A549 treated with DMSO at 1 μM for 4 hours (cell line): ENCODE measurements at places on chromosomes 2 and 18. TPM values are rescaled to one million over a fixed set of nuclear protein-coding genes. Genes with fewer than 3 reads are reported as not detected.

RESP18 gene
- total RNA-seq, result not detected in 5 replicates

RAPGEF4 gene
- 0.16 to 0.35 TPM (median 0.21 TPM) in 5 replicates for total RNA-seq

KCNF1 gene
- 28.3 to 46.3 TPM (median 36.5 TPM) in 5 replicates for total RNA-seq

ARL4C gene
- 88.6 to 111 TPM (median 98.1 TPM) in 5 replicates for total RNA-seq

COLEC12 gene
- 0.03 to 0.06 TPM (median 0.05 TPM) in 4 of 5 replicates, not detected in the other for total RNA-seq

KLHL14 gene
- not detected in 5 replicates for total RNA-seq

WDR54 gene
- total RNA-seq, result 77.2 to 88.4 TPM (median 80.7 TPM) in 5 replicates

ZEB2 gene
- total RNA-seq, result 3.9 to 6.2 TPM (median 5.2 TPM) in 5 replicates

SCYGR4 gene
- not detected in 5 replicates for total RNA-seq

COBLL1 gene
- 3.1 to 5.1 TPM (median 4.1 TPM) in 5 replicates for total RNA-seq

DAPL1 gene
- not detected in 5 replicates for total RNA-seq

G6PC2 gene
- total RNA-seq, result not detected in 5 replicates

NOSTRIN gene
- total RNA-seq, result 1.4 to 2.2 TPM (median 1.9 TPM) in 5 replicates

CCL20 gene
- 2.3 to 7.2 TPM (median 3.2 TPM) in 5 replicates for total RNA-seq

SLC38A11 gene
- total RNA-seq, result not detected in 5 replicates

DHRS9 gene
- 2.4 to 3.9 TPM (median 3.1 TPM) in 5 replicates for total RNA-seq

CDH2 gene
- total RNA-seq, result 33.3 to 52.2 TPM (median 44.8 TPM) in 5 replicates

RSAD2 gene
- total RNA-seq, result 0.15 to 0.62 TPM (median 0.34 TPM) in 5 replicates

KATNAL2 gene
- 0.75 to 2.6 TPM (median 1.8 TPM) in 5 replicates for total RNA-seq
